ENCODE measurements at places on chromosomes 11 and 22.
A peak's percentile ranks its signal among the peaks of the same experiment; 100 is the strongest.

GRCh38 chr22:49756676-49757075 is 71.0 kb downstream of the BRD1 start:
- DNase-seq, result no peak

DNA sequence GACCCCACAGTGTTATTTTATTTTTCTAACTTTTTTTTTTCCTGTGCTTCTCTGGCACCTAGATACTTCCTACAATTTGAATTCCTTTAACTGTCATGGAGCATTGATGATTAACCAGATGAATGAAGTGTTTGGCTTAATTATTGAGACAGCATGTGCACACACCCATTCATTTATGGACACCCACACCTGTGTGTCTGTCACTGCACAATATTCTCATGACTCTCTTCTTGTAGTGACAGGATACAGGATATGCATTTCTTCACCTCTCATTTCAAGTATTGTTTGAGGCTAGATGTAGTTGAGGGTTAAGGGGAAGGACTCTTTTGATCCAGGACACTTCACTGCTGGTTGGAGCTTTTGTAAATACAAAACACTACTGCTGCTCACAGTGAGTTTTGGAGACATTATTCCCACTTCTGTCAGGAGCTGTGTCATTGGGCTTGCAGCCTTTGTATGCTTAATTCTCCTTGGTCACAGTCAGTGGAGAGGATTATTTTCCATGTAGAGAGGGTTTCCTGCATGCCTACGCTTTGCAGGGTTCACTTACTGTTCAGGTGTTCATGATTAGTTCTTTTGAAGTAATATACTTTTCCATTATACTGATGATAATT is 33.5 kb downstream of the SPECC1L start:
- DNase-seq, result no peak

GRCh38 chr11:81870066-81870412 is 863.6 kb downstream of the FAM181B start:
- no peak for DNase-seq

DNA sequence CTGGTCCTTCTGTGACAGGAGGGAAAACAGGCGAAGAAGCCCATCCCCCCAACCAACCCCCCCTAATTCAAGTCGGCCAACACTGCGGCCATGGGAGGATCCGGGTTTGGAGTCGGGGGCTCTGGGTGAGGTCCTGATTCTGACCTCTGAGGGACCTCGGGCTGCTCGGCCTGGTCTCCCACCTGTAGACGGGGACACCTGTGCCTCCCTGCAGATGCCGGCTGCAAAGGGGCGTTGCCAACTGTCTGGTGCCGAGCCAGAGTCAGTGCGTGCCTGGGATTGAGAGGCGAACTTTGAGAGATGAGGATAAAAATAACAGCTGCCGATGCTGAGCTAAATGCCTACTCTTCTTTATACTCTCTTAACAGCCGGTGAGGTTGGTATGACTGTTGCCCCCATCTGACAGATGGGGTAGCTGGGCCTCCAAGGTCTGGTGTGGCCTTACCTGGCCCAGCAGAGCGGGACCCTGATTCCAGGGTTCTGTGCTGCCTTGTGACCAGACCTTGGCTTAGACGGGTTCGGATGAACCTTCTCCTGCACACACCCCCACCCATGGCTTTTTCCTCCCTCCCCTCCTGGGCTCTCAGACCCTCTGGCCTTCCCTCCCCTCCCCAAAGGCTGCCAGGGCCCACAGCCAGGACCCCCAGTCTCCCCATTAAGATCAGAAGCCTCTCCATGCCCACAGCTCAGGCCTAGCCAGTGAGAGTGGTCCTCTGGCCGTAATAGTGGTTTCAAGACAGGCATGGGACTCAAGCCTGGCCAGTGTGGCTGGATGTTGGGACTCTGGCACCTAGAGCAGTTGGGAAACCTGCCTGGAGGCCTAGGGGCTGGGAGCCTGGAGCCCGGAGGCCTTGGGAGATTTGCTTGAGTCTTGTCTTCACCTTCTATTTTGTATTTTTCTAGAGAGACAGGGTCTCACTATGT is 41.7 kb downstream of the KCNJ4 start:
- DNase-seq, result no peak

DNA sequence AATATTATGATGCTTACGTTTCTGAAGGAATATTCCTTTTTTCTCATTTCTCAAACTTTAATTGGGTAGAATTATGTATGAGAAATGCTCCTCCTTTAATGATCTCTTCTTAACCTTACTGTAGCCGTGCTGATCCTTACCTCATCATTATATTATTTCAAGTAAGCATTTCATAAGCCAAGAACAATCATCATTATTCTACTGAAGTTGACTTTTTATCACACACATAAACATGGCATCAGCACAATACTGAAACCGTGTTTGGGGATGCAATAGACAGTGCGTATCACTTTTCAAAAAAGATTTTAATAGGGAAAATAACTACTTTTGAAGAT is 162.8 kb downstream of the ARHGAP42 start:
- no peak for DNase-seq

DNA sequence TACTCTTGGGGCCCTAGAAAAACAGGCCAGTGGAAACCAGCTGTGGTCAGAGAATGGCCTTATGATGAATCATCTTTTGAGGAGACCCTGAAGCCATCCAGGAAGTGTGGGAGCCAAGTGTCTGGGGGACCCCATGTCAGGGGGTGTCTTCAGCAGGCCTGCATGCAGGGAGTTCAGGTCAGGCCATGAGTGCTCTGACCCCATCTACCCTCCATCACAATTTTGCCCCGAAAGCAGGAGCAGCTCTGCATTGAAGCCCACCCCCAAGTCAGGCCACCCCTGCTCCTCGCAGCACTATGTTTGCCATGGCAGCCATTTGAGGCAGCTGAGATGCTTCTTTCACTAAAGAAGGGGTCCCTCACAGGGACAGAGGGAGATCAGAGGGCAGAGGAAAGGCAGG is 41.3 kb downstream of the CHST1 start:
- DNase-seq, result no peak

GRCh38 chr22:17057959-17058814 is 26.6 kb upstream of the IL17RA start:
- peak; percentile 80 for DNase-seq

DNA sequence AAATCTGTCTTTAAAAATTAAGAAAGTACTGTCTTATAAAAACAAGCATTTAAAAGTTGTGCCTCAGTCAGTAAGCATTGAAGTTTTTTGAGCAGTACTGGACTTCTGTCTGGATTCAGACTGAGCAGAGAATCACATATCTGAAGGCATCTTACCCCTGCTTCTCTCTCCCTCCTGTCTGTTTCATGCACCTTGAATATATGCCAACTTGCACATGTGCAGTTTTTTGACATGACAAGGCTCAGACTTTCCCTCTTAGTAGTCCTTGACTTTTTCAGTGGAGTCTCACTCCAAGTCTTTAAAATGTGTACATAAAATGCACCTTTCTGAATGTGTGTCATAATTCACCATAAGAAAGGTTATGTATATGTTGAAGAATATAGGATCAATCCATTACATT is 19.8 kb downstream of the SPECC1L start:
- peak; percentile 38 for DNase-seq

DNA sequence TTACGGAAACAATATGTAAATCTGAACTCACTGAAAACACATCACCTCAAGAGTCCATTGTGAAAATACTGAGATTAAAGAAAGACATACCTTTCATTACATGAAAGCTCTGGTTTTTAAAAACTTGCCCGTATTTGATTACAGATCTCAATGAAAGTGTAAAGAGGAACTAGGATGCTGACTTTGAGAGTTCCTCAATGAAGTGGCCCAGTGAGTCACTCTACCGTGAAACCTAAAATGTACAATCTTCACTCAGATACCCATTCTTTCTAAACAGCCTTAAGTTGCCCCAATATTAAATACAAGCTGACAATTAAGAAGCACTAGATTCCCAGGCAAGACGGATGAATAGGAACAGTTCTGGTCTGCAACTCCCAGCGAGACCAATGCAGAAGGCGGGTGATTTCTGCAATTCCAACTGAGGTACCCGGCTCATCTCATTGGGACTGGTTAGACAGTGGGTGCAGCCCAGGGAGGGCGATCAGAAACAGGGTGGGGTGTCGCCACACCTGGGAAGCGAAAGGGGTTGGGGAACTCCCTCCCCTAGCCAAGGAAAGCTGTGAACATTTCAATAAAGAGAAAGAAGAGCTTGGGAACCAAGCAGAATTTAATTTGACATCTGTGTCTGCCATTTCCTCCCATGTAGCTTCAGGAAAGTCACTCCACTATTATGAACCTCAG is 33.8 kb upstream of the OR9G4 start:
- DNase-seq, result no peak

DNA sequence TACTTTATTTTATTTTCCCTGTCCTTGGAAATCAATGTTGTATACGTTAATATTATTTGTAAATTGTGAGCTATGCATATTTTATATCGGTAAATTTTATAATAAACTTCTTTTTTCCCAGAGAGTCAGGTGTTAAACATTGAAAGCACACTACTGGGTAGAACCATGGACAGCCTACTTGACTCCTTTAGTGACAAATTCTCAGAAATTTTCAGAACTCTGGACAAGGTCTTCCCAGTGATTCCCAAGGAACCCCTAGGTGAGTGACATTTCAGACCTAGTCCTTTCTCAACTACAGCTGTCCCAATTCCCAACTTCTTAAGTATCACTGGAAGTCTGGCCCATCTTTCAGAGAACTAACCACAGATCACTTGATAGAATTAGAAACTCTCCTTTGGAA is 107.2 kb downstream of the RCN1 start:
- no peak for DNase-seq

GRCh38 chr22:46931414-46931813 is 169.0 kb downstream of the TBC1D22A start:
- DNase-seq, result peak; percentile 42

DNA sequence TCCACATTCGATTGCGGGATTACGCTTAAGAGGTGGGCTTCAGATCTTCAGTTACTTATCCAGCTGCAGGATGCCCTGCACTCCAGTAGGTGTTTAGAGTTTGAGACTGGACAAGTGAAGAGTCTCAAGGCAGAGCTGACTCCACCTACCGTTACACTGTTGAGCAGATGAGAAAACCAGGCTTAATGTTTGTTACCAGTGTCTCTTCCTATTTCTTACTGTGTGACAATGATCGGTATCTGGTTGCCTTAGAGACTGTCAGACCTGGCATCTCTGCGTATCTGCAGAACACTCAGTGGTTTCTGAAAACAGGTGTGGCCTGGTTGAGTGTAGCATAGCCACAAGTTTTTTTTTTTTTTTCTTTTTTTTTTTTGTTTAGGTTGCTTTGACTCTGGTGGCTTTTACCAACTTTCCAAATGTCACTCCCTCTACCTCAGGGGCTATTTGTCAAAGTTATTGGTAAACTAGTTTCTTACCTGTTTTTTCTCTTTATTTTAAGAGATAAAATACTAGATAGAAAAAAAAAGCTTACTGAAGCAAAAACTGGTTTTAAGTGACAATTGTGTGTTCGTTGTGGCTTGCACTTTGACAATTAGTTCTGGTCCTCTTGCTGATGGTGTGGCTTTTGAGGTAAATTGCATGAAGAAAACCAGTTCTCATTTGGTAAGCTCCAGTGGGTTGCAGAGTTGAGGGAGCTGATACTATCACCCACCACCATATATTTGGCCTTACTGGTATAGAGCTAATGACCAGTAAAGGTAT is 284.8 kb downstream of the ETS1 start:
- DNase-seq, result no peak

- DNase-seq, result no peak
These were observed 89.5 kb upstream of the TMEM45B start for GRCh38 chr11:129726179-129726578.

DNA sequence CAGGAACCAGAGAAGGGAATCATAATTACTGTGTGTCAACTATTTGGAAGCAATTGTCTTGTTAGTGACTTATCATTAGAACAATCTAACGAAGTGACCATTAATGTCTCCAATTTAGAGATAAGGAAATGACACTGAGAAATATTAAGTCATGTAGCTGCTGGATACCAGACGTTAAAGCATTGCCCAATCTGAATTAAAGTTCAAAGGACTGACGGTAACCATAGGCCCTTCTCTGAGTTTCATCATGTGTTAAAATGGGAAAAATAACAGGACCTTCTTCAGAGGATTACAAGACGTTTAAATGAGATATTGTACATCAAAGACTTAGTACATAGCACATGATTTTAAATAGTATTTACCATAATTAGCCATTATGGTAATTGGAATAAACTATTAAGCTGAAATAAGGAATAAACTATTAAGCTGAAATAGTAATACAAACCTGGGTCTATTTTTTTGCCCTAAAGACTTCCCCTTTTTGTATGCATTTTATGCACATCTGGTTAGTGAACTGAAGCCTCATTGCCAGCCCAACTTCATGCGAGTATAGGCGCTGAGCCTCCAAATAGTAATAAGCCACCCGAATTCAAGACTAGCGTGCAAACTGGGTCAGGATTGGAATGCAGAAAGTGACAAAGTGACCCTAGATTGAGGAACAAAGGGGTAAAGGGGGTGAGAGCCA is 41.0 kb downstream of the GLYATL1 start:
- no peak for DNase-seq

GRCh38 chr11:122201106-122201505 is 85.1 kb upstream of the BLID start:
- DNase-seq, result no peak

DNA sequence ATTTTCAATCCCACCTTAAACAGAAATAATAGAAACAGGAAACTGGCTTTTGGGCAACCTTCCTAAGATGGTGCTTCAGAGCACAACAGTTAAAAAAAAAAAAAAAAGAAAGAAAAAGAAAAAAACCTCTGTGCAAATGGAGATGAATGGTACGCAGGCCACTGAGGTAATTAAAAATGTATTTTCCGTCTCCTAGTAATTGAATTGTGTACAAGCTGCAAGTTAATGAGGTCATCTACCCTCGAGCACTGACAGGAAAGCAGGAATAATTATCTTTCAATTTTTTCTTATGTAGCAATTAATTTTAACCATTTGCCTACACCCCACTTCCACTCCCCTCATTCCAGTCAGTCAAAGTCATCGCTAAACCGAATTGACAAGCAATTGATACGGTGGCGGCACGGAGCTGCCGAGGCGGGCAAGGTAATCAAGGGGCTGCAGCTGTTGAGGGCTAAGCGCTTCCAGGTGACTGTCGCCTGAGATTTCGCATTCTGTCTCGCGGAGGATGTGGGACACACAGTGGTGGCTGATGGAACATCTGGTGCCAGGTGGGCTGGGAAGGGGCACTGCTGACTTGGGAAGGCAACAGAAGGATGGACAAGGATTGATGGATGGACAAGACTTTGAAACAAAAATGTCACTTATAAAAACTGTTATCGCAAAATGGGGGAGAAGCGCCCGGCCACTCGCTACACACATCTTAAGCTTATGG is 109.4 kb downstream of the RCN1 start:
- no peak for DNase-seq

- DNase-seq, result peak; percentile 46
These were observed 17.5 kb downstream of the ADM start for GRCh38 chr11:10322401-10322800.

Measured in fibroblast of skin of scalp (primary cell).